ENCODE measurements at places on chromosomes 1 and 21.

GRCh38 chr1:221440658-221441057, 301.2 kb downstream of the DUSP10 start:
- no peak for DNase-seq

DNA sequence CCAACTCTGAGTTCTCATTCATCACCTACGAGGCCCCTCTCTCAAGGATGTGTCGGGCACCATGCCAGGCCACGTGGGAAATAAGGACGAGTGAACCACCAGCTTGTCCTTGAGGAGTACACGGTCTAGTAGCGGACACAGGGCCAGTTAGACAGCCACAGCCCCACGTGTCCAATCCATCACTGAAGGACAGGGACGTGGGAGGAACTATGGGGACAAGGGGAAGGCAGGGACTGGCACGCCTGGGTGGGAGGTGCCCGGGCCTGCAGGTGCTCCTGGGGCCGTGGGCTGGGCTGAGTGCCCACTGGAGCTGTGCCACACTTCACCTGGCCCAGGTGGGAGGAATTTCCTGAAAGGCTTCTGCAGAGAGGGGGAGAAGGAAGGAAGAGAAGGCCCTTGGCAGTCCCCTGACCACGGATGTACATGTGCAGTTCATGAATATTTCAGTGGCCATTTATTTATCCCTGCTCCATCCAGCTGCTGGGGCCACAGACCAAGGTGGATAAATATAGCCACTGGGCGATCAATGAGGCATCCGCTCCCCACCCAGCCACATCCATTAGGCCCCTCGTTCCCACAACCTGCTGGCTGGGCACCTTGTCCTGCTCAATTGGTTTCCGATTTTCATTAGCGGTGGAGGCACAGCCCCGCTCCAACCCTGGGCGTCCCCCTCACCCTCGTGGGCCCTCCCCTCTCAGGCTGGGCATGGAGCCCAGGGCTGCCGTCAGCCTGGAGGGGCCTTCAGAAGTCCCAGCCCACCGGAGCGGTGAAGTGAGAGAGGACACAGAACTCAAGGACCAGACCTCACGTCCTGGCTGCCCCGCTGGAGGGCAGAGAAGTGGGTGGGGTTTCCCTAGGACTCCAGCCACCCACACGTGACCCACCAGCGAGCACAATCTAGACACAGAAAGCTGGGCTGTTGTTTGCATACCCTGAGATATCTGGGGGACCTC, 59.5 kb downstream of the CASZ1 start:
- DNase-seq = no peak

DNA sequence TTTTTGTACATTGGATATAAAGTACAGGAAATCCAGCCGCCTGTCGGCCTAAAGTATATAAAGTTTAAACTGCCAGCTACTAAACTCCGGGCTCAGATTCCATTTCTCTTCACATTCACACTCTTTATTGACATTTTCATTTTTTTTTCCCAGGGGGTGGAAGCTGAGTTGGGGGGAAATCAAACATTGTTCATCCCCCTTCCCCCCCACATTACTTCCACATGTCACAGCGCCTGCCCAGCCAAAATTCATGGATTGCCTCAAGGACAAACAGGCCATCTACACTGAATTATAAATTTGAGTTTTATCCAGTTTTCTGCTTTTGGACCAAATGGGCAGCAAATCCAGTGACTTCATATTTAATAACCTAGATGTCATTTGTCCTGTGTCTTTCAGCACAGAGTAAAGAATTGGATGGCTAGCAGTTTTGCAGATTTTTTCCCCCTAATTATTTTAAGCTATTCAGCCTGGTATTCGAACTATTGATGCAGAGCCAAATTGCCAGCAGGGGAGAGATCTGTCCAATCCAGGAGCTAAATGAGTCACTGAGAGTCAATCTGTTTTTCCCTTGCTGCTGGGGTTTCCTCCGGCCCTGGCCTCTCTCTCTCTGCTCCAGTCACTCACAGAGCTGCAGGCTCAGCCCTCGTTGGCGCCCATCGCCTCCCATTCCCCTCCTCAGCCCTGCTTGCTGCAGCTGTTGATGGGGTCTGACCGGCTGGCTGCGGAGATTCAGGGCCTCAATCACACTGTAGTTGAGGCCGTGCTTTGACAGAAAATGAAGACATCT, 98.0 kb downstream of the LMO4 start:
- DNase-seq = no peak

DNA sequence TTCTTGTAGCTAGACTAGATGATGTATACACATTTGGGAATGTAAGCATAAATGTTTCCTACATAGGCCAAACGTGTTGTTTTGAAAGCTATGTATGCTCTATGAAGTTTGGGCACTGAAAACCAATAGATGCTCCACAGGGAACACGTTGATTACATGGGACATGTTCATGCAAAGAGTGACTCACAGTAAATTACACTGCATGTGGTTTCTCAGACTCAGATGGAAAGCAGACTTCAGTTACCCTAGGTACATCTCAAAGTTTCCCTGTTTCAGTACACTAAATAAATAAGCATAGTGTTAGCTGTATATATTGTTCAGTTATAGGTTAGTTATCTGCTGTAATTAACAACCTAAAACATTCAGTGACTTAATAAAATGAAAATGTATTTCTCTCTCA, 301.9 kb upstream of the RUNX1 start:
- no peak for DNase-seq

DNA sequence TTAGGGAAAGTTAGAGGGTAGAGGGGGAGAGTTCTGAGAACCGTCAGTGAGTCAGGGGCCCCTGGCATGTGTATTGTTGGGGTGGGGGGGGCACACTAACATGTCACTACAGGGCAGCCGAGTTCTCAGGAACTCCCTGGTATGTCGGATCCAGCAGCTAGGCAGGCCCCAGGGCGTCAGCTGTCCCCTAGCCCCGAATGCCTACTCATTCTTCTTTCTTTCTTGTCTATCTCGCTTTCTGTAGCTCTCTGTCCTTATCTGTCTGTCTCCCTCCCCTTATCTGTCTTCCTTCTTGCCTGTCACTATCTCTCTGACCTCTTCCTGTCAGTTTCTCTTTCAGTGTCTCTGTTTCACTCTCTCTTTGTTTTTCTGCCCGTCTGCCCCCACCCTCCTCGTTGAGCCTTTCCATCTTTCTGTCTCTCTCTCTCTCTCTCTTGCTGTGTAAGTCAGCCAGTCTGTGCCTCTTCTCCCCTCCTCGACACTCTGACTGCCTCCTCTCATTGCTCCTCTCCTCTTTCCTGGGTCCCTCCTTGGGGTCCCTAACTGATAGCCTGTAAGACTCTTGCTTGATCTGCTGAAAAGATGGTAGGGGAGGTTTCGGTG, 2.4 kb downstream of the NTRK1 start:
- DNase-seq = no peak

DNA sequence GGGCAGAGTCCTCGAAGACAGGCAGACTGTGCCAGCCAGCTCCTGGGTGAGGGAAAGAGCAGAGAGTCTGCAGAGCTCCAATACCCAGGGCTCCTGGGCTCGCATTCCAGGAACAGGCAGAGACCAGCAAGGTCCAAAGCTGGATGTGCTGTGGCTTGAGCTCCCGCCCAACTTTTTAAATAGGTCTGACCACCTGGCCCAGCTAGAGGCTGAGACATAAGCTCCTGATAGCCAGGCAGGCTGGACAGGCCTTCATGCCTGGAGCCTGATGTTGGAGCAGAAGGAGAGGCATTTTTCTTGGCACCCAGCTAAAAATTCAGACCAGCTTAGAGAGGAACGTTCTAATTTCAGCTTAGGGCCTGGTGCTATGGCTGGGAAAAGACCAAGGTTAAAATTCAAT, 178.4 kb upstream of the TMEM51 start:
- no peak for DNase-seq

GRCh38 chr1:171472183-171472647, 13.1 kb upstream of the PRRC2C start:
- DNase-seq = no peak

DNA sequence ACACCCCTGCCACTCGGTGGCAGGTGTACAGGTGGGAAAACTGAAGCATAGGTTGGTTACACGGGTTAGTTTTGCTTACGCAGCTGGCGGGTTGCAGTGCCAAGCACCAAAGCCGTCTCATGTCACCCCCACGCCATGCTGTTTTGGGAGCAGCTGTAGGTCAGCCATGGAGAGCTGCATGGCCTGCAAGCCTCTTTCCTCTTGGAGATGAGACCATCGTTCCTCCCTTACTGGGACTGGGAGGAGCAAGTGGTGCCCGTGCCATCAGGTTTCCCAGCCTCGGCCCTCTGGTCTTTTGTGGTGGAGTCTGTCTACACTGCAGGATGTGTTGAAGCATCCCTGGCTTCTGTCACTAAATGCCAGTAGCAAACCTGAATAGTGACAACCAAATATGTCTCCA, 46.9 kb downstream of the AJAP1 start:
- no peak for DNase-seq

- no peak for DNase-seq
Observed at GRCh38 chr1:8529901-8530300, 212.0 kb downstream of the SLC45A1 start.

- no peak for DNase-seq
Observed at GRCh38 chr1:61654067-61654466, 70.9 kb downstream of the TM2D1 start.

GRCh38 chr1:117580436-117580835, 25.4 kb upstream of the TENT5C start:
- DNase-seq = no peak

GRCh38 chr1:243351337-243351736, 95.5 kb downstream of the SDCCAG8 start:
- DNase-seq = no peak

GRCh38 chr1:57248830-57249229, 175.0 kb downstream of the DAB1 start:
- no peak for DNase-seq

DNA sequence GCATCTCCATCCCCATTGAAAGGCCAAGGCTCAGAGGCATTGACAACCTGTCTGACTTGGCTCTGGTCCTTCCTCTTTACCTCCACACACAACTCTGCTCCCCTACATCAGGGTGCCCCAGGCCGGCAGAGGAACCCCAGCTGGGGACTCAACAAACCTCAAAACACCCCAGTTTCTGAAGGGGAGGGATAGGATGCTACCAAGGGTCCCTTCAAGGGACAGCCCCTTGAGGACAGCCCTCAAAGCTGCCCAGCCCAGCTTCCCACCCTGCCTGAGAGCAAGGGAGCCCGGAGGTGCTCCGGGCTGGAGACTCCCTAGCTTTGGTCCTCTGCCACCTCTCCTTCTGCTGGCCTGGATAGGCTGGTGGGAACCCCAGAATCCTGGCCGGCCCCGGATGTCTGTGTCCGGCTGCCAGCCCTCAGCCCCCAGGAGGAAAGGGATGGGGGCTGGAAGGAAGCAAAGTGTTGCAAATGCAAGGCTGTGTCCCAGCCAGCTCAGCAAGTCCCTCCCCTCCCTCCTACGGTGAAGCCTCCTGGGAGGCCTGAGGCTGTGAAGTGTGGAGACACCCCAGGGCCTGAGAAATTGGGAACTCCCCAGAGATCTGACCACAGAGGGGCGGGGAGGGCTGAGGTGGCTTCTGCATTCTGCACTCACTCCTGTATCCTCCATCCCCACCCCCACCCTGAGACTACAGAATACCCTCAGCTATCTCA, 1.1 kb upstream of the MARCKSL1 start:
- peak; percentile 53 for DNase-seq

DNA sequence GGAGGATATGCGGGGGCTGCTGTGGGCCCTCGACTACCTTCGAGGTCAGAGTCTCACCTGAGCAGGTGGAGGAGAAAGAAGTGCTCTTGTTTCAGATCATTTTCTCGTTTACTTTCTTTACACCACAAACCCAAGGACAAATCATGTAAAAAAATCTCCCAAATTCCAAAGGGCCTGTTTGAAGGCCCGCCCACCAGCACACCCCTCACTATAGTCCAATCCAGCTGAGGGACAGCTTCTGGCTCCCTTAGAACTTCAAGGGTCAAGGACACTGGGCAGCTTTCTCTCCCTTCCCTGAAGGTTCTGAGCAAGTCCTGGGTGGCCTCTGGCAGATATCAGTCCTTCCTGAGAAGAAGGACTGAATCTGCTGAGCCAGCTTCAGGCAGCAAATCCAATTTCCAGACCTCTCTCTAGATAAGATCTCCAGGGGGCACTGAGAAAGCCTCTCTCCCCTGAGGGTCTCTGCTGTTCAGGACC, 5.5 kb downstream of the STK40 start:
- DNase-seq = no peak

- DNase-seq = no peak
Observed at GRCh38 chr1:148309940-148310500, 157.9 kb upstream of the NBPF11 start.

DNA sequence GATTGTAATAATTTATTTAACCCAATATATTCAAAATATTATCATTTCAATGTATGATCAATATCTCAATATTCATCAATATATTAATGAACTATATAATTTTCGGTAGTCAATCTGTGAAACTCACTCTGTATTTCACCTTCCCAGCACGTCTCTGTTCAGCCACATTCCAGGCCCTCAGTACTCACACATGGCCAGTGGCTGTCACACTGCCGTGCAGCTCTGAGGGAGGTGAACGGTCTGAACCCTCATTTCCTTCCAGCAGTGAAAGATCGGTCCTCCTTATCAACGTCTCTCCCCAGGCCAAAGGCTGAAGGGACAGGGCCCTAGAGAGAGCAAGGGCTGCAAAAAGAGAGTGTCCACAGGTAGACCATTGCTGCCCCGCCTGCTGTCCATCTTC, 39.5 kb upstream of the ZNF124 start:
- no peak for DNase-seq

DNA sequence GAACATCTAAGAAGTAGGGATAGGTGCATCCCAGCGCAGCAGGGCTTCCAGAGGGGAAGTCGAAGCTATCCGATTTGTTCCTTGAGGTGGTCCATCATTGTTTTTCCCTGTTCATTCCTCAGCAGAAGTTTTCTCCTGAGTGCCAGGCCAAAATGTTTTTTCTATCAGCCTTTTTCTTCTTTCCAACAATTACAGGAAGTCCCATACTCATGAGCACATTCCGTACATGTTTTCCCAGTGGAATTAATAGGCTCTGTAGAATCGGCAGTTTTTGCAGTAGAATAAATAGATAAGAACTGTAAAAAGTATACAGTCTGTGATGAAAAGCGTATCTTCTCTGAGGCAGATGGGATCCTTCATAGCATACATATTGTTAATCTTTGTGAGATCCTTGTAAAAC, 24.8 kb downstream of the CD101 start:
- DNase-seq = no peak

GRCh38 chr1:180609643-180610555, 21.9 kb upstream of the XPR1 start:
- no peak for DNase-seq

GRCh38 chr1:243428617-243429342, 172.9 kb downstream of the SDCCAG8 start:
- no peak for DNase-seq

- no peak for DNase-seq
Observed at GRCh38 chr1:185053204-185053603, 7.8 kb downstream of the RNF2 start.

GRCh38 chr1:240869071-240869470, 257.1 kb upstream of the GREM2 start:
- no peak for DNase-seq

DNA sequence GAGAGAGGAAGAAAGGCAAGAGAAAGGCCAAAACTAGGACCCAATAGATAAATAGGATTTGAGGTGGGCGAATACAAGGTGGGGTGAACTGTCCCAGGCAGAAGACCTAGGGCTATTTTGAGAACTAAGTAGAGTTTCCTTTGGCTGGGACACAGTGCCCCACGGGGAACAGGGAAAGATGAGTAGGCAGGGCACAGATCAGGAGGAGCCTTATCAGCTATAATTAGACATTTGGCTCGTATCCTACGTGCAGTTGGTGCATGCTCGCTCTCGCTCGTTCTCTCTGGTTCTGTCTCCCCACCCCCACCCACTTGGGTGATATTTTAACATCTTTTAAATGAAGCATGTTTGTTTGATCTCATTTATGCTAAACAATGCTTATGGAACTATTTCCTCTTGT, 235.0 kb upstream of the JUN start:
- DNase-seq = no peak
